ENCODE measurements at places on chromosomes 16 and 17.

DNA sequence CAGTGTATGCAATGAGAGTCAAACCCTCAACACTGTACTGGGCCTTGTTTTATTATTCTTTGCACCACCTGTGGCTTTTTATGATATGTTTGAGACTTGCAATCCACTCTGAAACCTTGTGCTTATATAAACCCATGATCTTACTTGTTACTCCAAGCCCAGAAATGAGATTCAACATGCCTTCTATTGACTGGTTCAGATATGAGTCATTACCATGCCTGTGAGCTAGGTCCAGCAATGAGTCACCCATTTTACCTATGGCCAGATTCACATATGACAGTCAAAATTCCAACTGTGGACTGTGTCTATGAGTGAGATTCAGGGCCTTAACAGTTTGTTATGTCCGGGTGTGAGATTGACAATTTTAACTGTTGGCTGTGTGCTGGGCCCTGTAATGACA is 1846.1 kb downstream of the TP53TG3F start:
- DNase-seq: no peak

DNA sequence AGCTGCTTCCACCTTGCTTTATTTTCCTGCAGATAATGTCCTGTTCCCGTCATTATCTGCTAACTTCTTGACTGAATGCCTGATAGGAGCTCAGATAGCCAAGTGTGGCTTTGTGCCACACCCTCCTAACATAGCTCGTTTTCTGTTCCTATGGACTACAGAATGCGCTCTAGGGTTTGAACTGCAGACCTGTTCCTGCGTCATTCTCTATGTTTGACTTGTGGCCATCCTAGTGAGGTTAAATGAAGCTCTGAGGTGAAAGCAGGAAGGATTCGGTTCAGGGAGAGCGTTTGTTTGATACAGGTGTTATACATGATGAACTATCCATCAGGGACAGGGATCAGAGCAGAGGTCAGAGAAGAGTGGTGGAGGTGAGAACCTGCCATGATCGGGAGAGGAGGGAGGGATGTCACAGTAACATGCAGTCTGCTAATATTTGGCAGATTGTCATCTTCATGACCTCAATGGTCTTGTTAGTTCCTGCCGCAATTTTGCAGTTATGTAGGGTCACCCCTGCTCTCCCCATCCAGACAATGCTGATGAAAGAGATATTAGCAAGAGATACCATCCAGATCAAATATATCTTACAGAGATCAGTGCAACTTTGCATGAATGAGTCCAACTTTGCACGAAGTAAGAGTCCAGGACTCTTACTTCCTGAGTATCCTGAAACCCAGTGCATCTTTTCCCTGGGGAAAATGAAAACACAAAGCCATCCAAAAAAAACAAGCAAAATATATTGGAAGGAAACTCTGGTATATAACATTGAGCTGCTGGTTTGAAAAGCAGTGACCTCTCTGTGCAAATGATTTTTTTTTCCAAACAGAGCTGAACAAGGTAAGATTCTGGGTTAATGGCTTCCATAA is 32.8 kb downstream of the MPHOSPH6 start:
- DNase-seq: no peak

GRCh38 chr16:24526701-24527495 is 12.5 kb upstream of the RBBP6 start:
- DNase-seq: no peak

GRCh38 chr17:39196241-39196807 is 1.1 kb downstream of the CACNB1 start:
- DNase-seq: no peak

GRCh38 chr17:43400943-43401717 is 2.3 kb downstream of the ARL4D start:
- DNase-seq: no peak

GRCh38 chr17:14744761-14745473 is 444.0 kb downstream of the HS3ST3B1 start:
- no peak for DNase-seq

DNA sequence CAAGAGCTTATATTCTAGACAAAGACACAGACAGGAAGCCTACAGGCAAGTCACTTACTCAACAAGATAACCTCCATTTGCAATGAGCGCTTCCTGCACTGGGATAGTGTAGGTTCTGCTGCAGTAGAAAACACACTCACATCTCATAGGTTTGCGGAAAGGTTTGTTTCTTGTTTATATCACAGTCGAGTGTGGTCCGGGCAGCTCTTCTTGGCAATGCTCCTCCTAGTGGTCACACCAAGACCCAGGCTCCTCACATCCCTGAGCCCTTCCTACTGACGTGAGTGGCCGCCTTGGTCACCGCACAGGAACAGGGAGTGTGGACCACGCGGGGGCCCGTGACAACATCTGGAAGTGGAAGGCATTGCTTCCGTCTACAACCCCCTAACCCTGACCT is 48.0 kb upstream of the RBFOX3 start:
- no peak for DNase-seq

- DNase-seq: peak; percentile 69
Observed at GRCh38 chr17:29591737-29592608, 959 bp upstream of the ANKRD13B start.

DNA sequence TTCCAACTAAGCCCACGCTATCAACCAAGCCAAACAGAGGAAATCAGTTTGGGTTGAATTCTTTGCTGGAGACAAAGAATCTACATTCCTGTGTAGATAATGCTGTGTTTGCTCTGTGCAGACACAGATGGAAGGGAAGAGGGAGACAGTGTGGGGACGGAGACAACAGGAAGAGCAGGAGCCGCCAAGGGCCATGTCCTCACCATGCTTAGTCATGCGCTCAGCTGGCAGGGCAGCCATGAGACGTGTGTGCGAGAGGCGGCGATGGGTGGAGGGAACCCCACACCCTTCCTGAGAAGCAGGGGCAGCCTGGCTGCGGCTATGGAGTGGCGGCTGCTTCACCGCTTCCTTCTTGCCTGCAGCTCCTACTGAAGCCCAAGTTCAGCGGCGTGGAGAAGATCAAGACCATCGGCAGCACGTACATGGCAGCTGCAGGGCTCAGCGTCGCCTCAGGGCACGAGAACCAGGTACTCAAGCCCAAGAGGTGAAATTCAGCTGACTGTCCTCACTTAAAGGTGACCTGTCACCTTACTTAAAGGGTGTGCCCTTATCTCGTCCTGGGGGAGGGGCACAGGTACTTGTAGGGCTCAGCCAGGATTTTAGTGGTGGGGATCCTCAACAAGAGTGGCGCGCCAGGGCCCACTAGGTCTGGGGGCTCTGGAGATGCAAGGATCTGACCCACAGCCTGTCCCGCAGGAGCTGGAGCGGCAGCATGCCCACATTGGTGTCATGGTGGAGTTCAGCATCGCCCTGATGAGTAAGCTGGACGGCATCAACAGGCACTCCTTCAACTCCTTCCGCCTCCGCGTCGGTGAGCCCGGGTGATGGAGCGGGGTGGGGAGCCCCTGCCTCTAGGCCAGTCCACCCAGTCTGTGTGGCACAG is 47.5 kb downstream of the ADCY7 start:
- no peak for DNase-seq

DNA sequence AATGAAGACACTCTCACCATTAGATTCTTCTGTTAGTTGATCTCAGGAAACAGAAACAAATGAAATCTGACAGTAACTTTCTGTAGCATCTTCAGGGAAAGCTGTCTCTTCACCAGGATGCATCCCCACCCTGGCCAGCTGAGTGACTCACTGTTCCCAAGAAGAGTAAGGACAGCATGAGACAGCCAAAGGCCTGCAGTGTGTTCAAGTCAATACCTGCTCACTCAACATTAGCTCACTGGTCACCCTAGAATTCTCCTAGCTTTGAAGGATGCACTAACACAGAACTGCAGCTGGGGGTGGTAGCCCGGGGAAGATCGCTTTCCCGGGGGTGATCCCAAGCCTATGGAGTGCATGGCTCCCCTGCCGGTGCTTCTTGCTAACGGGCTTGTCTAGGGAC is 28.2 kb upstream of the CLEC18B start:
- DNase-seq: no peak

- no peak for DNase-seq
Observed at GRCh38 chr17:3308603-3309002, 10.4 kb upstream of the OR3A1 start.

DNA sequence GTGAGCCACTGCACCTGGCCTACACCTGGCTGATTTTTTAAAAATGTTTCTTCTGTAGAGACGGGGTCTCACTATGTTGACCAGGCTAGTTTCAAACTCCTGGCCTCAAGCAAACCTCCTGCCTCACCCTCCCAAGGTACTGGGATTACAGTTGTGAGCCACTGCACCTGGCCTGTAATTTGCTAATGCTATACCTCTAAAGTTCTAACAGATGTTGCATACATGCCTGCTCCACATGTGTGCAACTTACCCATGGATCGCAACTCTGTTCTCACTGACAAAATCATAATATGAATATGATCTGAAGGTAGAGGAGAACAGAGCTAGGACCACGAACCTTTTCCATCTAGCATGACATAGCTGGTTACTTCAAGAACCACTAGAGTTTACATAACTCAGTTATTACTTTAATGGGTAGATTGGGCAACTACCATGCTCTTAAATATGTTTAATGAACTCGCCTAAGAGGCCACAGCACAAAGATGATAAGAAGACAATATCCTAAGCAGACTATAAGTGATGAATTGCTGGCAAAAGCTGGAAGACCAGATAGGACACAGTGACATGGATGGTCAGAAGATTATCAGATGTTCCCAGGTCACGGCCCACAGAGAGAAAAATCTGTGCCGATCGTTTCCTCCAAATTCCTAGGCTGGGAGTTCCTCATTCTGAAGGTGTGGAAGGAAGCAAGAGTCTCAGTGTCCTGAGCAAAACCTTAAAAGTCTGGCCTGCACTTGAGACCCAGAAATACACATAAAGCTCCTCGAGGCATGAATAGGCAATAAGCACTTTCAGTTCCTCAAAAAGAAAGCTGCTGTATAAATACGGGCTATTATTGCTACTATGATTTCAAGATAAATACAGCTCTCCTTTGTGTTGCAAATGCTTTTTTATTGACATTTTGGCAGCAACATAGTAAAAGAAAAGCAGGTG is 53.6 kb upstream of the ICAM2 start:
- no peak for DNase-seq

DNA sequence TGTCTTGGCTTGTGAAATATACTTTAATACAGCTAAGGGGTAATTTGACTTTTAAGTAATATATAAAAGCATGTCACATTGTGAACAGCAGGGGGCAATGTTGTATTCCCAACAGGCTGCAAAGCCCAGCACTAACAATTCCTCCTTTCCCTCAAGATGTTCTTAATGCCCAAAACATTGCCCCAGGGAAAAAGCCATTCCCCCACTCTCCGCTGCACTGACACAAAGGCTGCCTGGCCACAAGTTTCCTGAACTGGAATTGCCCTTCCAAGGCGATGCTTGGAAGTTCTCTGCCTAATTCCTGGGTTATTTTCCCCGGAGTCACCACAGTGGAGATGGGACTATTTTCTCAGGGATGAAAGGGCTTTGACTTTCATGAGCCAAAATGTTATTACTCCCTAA is 27.2 kb downstream of the CLEC16A start:
- DNase-seq: no peak

DNA sequence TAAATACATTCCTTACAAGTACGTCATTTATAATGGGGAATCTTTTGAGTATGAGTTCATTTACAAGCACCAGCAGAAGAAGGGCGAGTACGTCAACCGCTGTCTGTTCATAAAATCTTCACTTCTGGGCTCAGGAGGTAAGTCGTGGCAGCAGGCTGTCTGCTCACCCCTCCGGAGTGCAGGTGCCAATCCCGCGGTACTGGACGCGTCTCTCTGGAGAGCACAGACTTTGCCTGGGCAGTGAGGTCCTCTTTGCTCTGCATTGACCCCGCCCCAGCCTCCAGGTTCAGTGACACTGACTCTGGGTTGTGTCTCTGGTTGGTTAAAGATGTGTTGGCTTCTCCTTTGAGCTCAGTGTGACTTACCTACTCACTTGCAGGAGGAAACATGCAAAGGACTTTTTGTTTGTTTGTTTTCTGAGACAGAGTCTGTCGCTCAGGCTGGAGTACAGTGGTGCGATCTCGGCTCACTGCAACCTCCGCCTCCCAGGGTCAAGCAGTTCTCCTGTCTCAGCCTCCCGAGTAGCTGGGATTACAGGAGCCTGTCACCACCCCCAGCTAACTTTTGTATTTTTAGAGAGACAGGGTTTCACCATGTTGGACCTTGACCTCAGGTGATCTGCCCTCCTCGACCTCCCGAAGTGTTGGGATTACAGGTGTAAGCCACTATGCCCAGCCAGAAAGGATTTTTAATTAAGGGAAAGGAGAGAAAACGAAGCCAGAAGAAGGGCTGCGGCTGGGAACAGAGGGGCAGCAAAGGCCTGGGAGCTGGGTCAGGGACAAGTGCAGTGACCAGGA is 31.2 kb downstream of the RNF213 start:
- no peak for DNase-seq

GRCh38 chr16:55488306-55488705 is 9.3 kb downstream of the MMP2 start:
- no peak for DNase-seq

GRCh38 chr16:80007231-80007630 is 406.7 kb upstream of the MAF start:
- DNase-seq: no peak

GRCh38 chr17:4610162-4610561 is 25.8 kb downstream of the SMTNL2 start:
- DNase-seq: no peak

GRCh38 chr16:66549284-66550131 is at the start of gene TK2:
TK2 (minus strand) TSS chr16:66550122; CDS start chr16:66550061, 61 bp downstream.
- no peak for DNase-seq

DNA sequence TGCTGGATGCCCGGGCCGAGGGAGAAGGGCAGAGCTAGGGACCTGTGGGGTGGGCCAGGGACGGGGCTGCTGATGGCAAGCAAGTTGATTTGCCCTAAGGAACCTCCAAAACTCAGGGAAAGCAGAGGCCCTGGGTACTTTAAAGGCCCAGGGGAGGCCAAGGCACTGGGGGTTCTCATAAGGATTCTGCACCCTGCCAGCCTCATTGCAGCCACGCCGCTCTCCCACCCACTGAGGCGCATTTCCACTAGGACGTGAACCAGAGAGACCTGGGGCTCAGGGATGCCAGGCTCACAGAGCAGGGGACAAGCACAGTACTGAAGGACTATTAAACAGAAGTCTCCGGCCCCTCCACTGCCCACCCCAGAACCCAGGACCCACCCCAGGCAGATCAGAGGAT is 39.4 kb upstream of the RBFOX3 start:
- no peak for DNase-seq

GRCh38 chr17:36498560-36499300 is 12.2 kb downstream of the ZNHIT3 start:
- no peak for DNase-seq

GRCh38 chr16:68351991-68352431 is 41.2 kb downstream of the PRMT7 start:
- no peak for DNase-seq

GRCh38 chr16:19415461-19415860 is 2.2 kb upstream of the TMC5 start:
- DNase-seq: no peak

DNA sequence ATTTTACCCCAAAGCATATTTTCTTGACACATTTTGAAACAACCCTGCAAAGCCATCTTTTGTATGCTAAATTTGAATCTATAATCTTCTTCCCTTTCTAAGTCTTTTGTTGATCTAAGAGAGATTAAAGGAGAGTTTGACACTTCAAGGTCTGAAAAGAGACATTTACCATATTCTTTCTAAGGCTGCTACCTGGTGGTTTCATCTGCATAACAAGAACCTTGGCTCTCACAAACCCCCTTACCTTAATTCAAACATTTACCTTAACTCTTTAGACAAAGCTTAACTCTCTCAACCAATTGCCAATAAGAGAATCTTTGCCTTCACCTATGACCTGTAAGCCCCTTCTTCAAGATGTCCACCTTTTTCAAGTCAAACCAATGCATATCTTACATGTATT is 1143.6 kb downstream of the CDH11 start:
- DNase-seq: no peak

All from stimulated activated CD4-positive, alpha-beta T cell treated with anti-CD3 and anti-CD28 coated beads, Interleukin-1b, Interleukin-23, amount 100 ng/mL, for 24 hours (primary cell).